Progenitor cell of endocrine pancreas (in vitro differentiated cells): ENCODE measurements at places on chromosomes 4 and X. TPM values are rescaled to one million over a fixed set of nuclear protein-coding genes. Genes with fewer than 3 reads are reported as not detected.

ADH4 gene
- not detected in 2 replicates for total RNA-seq

RASL11B gene
- 9.3 and 9.7 TPM in 2 replicates for total RNA-seq

DNA sequence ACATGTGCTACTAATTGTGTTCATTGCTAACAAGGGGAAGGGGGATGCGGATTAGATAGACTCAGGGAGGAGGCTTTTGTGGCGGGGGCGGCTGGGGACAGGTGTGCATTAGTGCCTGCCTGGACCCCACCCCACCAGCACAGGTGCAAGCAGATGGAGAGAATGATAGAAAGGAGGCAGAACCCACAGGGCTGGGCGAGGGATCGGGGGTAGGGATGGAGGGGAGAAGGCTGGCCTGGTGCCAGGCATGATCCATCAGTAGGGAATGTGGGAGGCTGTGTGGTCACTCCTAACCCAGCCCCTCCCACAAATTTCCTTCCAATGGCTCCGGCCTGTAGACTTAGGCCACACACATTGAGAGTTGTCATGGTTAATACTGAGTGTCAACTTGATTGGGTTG lies 30.5 kb upstream of the CRMP1 start:
- H3K27ac ChIP-seq, result no peak overlapping the region
- no peak overlapping the region for H3K4me3 ChIP-seq
- peaks cover 47% of the 10 kb centered on the region for H3K27me3 ChIP-seq
- no peaks in the 10 kb centered on the region for H3K4me1 ChIP-seq

DNA sequence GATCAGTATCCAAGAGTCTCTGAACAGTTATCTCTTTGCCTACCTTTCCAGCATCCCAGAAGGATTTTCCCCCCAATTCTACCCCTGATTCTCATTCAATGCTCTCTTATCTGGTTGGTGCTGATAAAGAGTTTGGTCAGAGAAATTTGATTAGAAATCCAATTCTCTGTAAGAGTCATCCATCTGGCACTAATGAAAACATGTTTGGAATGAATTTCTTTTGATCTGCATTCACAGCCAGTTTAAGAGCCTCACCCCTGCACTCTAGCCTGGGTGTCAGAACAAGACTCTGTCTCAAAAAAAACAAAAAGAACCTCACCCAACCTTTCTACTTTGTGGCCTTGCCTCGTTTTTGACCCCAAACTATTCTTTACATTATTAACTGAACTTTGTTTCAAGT lies 122.1 kb downstream of the MANBA start:
- H3K36me3 ChIP-seq, result peaks cover 21% of the 10 kb centered on the region
- peaks cover 6% of the 10 kb centered on the region for H3K4me1 ChIP-seq
- H3K27me3 ChIP-seq, result no peaks in the 10 kb centered on the region
- DNase-seq, result no peak

GRCh38 chr4:53852343-53852742 lies 212.1 kb downstream of the CHIC2 start:
- no peak overlapping the region for H3K4me3 ChIP-seq
- H3K27me3 ChIP-seq, result no peaks in the 10 kb centered on the region
- DNase-seq, result no peak
- peaks cover 16% of the 10 kb centered on the region for H3K4me1 ChIP-seq
- no peak overlapping the region for H3K27ac ChIP-seq

- no peaks in the 10 kb centered on the region for H3K27me3 ChIP-seq
- no peak for DNase-seq
- no peak overlapping the region for H3K27ac ChIP-seq
- no peak overlapping the region for H3K4me3 ChIP-seq
- H3K4me1 ChIP-seq, result peaks cover 5% of the 10 kb centered on the region
Measured at GRCh38 chr4:76256968-76257367, 5.4 kb downstream of the FAM47E start.

- no peak for DNase-seq
- H3K4me1 ChIP-seq, result peaks cover 3% of the 10 kb centered on the region
- H3K27ac ChIP-seq, result no peak overlapping the region
- H3K27me3 ChIP-seq, result no peaks in the 10 kb centered on the region
- H3K4me3 ChIP-seq, result no peak overlapping the region
- no peaks in the 10 kb centered on the region for H3K36me3 ChIP-seq
Measured at GRCh38 chrX:36568946-36569345, 439.2 kb upstream of the FAM47C start.

- no peaks in the 10 kb centered on the region for H3K27me3 ChIP-seq
- no peak overlapping the region for H3K27ac ChIP-seq
- DNase-seq, result no peak
- H3K4me3 ChIP-seq, result no peak overlapping the region
Measured at GRCh38 chr4:12933760-12934221, 550.3 kb downstream of the RAB28 start.

GRCh38 chr4:142030010-142030409 lies 393.6 kb downstream of the IL15 start:
- H3K27ac ChIP-seq, result no peak overlapping the region
- no peaks in the 10 kb centered on the region for H3K4me1 ChIP-seq
- H3K27me3 ChIP-seq, result no peaks in the 10 kb centered on the region
- no peak for DNase-seq

DNA sequence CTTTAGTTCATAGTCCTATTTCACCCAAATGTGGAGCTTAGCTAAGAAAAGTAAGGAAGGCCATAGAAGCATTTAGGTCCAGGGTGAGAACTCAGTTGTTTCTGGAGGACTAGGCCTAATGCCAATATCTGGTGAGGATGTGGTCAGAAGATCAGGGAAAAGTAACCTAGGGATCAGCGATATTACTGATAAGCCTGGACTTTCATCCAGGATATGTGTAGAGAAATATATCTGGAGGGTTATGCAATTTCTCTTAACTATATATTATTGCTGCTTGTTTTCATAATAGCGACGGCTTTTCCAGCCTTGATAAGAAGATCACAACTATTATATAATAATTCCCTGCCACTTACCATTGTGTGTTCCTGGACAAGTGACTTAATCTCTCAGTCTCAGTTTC lies 81.1 kb downstream of the FRAS1 start:
- H3K27ac ChIP-seq, result no peak overlapping the region
- peaks cover 37% of the 10 kb centered on the region for H3K4me1 ChIP-seq
- H3K4me3 ChIP-seq, result no peak overlapping the region
- peaks cover 13% of the 10 kb centered on the region for H3K36me3 ChIP-seq
- no peak for DNase-seq
- no peaks in the 10 kb centered on the region for H3K27me3 ChIP-seq

DNA sequence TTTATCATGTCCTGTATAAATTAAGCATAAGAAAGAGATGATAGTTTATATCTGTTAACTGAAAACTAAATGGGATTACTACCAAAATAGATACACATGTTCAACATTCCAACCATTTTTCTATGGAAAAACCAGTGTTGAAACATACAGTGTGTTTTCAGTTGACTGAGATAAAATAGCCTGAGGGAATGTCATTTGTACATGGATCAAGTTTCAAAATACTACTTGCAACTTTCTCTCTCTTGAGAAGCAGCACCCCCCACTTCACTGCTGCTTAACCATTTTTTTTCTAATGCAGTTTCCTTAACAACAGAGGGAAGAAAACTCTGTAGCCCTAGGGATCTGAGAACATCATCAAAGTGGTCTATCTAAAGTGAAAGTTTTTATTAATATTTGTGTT lies 70.8 kb downstream of the NPNT start:
- peaks cover 21% of the 10 kb centered on the region for H3K4me1 ChIP-seq
- DNase-seq, result no peak
- no peaks in the 10 kb centered on the region for H3K36me3 ChIP-seq
- no peak overlapping the region for H3K27ac ChIP-seq
- H3K4me3 ChIP-seq, result no peak overlapping the region

DNA sequence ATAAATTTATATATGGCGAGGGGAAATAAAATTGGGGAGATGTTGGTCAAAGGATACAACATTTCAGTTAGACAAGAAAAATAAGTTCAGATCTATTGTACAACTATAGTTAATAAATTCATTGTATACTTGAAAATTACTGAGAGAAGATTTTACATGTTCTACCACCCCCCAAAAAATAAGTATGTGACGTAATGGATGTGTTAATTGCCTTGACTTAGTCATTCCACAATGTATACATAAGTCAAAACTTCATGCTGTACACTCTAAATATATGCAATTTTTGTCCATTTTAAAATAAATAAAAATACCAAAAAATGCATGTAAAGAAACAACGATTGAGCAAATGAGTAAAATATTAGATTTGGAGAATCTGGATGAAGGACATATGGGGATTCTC lies 1.8 kb downstream of the USP11 start:
- H3K27me3 ChIP-seq, result no peaks in the 10 kb centered on the region
- peaks cover 29% of the 10 kb centered on the region for H3K4me1 ChIP-seq
- peak overlapping the region; percentile 100 for H3K27ac ChIP-seq
- no peak for DNase-seq
- peak overlapping the region; percentile 99 for H3K4me3 ChIP-seq
- peaks cover 7% of the 10 kb centered on the region for H3K36me3 ChIP-seq

NUDT10 gene
- 3.4 and 3.6 TPM in 2 replicates for total RNA-seq
